ENCODE measurements at places on chromosomes 3 and 15.

DNA sequence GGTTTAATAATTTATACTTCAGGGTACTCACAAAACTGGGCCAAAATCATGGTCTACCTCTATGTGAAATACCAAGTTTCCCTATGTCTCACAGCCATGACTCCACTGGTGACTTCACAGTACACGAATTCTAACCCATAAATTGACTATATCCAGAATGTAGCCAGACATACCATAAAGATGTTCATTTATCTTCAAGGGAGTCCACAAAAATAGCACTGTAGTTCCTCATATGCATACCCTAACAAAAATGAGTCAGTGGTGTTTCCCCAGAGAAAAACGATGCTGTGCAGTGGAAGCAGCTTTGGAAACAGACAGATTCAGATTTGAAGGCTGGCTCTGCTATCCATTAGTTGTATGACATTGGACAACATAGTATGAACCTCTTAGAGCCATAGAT is 438.8 kb downstream of the FHIT start:
- no peak for DNase-seq

DNA sequence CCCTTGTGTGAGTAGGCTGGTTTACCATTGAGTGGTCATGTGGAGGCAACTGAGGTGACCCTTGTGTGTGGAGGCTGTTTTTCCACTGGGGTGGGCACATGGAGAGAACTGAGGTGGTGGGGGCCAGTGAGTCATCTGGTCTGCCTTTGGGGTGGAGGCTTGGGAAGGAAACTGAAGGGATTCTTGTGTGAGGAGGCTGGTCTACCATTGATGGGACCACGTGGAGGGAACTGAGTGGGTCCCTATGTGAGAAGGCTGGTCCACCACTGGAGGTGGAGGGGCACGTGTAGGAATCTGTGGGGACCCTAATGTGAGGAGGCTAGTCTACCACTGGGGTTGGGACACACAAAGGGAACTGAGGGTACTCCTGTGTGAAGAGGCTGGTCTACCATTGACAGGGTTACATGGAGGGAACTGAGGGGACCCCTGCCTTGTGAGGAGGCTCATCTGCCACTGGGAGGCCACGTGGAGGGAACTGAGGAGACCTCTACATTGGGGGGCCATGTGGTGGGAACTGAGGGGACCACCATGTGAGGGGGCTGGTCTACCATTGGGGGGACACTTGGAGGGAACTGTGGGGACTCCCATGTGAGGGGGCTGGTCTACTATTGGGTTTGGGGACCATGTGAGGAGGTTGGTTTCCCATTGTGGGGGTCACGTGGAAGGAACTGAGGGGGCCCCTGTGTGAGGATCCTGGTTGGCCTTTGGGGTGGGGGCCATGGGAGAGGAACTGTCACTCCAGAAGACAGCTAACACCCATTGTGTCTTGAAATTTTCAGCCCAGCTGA is 164.5 kb downstream of the WNT7A start:
- DNase-seq, result no peak

- DNase-seq, result no peak
These were observed 75.9 kb upstream of the ATP2B2 start for GRCh38 chr3:10581251-10581650.

DNA sequence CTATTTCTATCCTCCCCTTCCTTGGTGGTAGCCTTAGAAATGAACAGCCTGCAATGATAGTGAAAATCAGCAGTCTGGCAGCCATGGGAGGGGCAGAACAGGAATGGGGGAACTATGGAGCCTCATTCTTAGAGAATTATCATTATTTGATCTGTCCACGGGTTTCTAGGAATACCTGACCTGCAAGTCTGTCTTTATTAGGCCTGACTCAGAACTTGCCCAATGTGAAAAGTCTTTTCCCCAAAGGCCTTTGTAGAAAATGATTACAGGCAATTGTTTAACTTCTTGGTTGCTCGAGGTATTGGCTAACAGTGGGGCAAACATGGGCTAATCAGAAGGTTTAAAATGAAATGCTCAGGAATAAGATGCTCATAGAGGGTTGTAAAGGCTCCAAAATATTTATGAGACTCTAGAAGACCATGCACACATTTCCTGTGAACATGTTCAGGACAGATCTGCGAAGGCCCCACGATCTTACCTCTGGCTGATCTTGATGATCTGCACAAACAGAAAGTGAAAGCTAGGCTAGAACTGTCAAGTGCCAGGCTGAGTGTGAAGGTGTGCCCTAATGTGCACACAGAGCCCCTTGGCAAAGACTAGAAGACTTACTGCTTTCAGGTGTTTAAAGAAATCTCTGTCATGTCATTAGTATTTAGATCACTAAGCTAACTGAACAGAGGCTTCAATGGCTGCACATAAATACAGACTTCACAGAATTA is 39.6 kb upstream of the LAMP3 start:
- DNase-seq, result no peak

GRCh38 chr15:74891469-74891868 is 1.6 kb downstream of the MPI start:
- no peak for DNase-seq

DNA sequence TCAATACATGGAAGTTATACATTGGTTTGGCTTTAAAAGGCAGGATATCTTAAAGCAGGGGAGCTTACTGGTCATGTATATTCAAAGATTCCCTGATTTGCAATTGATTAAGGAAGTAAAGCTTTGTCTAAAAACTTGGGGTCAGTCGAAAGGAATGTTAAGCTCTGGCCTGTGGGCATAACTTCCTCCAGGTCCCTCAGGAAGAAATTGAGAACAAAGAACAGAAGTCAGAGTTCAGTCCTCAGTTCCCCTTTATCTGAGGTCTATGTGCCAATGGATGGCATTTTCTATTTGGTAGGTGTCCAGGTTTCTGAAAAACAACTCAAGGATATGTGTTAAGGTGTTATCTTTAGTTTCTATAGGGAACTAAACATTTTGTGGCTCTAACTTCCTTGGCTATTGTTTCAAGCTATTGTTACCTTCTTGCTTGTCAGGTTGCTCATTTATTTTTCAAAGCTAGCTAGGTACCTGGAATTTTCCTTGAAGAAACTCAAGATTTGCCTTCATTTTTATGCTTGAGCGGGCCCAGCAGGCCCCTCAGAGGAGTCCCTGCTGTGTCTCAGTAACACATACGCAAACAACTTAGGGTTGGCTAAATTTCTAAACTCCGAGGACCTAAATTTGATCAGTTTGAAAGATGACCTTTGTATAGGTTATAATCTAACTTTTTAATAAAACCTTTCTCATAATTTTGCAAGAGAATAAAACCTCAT is 135.0 kb upstream of the UBE2E2 start:
- DNase-seq, result no peak

- no peak for DNase-seq
These were observed 40.2 kb downstream of the ISL2 start for GRCh38 chr15:76376816-76377215.

Measured in keratinocyte (primary cell).